ENCODE measurements at places on chromosomes 7 and 10.

GRCh38 chr10:88347597-88348304 is 235.4 kb downstream of the RNLS start:
- no peak for DNase-seq

DNA sequence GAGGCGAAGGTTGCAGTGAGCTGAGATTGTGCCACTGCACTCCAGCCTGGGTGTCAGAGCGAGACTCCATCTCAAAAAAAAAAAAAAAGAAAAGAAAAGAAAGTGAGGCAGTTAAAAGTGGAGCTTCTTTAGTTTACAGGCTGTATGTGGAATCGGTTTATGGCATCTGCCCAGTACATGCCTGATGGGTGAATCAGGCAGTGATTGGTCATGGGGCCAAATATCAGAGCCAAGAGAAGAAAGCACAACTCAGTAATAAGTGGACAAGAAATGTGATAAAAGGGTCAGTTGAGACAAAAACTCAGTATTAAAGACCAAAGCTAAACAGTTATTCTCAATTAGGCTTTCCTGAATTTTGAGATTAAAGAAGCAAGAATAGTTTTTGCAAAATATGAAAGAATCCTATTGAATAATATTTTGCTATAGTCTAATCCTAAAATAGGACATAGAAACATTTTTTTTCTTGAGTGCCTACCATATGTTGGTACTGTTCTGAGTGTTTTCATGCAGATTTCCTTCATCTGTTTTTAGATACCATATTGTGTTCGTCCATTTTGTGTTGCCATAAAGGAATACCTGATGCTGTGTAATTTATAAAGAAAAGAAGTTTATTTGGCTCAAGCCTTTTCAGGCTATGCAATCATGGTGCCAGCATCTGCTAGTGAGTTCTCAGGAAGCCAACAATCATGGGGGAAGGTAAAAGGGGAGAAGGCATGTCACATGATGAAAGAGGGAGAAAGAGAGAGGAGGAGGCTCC is 14.4 kb downstream of the CDC14C start:
- no peak for DNase-seq

DNA sequence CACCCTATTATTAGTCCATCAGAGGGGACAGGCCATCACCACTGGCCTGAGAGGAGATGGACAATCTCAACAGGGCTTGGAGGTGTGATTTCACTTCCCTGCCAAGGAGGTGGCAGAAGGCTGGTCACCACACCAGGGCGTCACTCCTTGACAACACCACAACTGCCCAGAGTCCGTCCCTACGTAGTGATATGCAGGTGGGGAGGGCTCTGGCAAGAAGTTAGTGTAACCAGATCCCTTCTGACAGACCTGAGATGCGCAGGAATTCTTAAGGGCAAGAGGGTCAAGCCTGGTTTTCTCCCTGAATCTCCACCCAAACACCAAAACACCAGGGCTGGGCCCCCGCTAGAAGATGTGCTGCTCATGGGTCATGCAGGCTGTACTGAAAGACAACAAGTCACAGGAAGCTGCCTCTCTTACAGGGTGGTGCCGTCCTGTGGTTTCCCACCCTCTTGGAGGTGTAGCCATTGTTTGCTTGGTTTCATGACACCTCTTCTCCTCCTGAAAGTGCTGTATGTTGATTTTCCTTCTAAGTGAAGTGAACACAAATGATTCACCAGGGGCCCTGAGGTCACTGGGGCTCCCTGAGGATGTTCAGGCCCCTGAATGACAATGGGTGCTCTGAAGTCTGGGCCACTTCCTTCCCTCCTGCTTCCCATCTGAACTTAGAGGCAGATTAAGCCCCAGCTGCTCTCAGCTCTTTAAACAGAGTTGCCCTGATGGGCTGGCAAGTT is 27.1 kb downstream of the ATXN7L1 start:
- DNase-seq = no peak

- DNase-seq = no peak
Observed at GRCh38 chr10:11337516-11337915, 273.9 kb downstream of the USP6NL start.

DNA sequence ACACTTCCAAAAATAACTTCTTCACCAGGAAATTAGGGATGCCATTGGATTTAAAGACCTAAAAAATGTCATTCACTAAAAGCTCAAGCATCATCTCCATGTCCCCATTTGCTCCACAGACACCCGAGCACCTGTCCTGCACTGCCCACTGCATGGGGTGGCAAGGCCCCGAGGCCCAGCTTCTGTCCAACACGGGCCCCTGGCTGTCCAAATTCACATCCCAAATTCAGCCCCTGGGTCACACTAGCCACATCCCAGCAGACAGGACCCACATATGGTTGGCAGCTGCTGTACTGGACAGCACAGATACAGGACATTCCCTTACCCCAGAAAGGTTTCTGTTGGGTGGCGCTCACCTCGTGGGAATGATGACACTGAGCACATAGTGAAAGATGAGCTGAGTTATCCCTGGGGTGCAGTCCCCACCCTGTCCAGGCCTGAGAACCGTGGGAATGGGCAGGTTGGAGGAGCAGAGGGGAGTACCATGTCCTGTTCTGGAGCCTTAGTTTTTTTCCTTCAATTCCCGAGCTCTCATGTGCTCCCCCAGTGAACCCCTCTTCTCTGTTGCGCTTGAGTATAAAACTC is 55.3 kb downstream of the CSGALNACT2 start:
- DNase-seq = no peak

GRCh38 chr7:44445986-44446671 is 44.3 kb downstream of the NUDCD3 start:
- peak; percentile 41 for DNase-seq

GRCh38 chr10:61835069-61835945 is 66.2 kb upstream of the ARID5B start:
- no peak for DNase-seq

DNA sequence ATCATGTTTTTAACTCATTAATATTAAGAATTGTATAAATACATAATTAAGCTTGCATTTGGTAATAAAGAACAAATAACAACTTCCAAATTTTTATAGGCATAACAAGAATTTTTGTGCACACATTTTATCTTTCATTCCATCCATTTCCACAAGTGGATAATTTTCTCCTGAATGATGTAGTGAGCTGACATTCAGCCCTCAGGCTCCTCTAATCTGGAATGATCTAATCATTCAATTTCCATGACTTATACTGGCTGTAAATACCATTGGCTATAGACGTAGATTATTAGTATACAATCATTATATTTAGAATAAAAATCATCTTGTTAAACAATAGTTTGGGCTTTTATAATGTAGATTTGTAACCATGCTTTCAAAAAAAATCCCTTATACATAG is 287.2 kb upstream of the GHITM start:
- no peak for DNase-seq

DNA sequence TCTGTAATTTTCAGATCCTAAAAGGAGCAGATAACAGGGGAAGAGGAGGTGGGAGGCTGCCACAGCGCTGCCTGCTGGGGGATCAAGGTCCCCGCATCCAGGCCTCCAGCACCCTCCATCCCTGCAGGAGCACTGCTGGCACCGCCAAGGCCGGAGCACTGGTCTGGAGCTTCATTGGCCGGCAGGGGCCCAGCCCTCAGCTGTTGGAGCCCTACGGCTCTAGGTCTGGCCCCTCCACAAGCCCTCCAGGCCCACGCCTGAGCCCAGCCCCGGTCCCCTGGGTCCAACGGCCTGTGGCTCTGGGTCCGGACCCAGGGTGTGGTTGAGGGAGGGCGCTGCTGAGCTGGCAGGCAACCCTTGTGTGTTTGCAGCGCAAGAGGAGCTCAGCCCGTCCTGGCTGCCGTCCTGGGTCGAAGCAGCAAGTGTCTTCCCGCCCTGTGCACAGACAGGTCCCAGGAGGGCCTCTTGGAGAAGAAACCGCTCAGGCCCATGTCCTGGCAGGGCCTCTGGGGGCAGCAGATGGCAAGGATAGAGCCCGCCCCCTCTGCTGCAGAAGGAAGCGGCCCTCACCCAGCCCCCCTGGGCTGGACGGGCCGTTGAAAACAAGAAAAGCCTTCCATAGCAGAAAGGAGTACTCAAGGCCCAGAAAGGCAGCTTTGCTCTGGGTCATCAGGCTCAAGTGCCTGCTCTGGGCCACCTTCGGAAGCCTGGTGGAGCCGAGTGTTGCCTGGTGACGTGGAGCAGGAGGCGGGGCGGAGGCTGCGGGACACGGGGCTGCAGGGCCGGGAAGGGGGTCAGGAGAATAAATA is 54.3 kb upstream of the TNRC18 start:
- no peak for DNase-seq

GRCh38 chr10:74306227-74306982 is 155.4 kb downstream of the ADK start:
- no peak for DNase-seq

DNA sequence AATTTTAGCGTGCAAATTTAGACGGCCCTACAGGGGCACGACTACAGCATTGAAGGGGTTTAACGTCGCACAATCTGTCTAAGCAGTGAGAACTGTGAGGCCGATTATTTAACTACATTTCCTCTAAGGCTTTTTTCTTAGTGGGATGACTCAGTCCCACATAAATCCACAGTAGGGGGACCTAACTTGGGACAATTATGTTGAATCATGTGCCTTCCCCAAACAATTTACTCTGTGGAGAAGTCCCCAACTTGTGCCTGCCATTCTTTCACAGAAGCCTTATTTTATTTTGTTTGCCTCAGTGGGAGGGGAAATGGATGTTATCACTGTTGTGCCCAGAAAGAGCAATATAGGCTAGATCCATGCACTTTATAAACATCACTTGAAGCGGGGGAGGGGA is 80.3 kb upstream of the CDCA7L start:
- DNase-seq = no peak

DNA sequence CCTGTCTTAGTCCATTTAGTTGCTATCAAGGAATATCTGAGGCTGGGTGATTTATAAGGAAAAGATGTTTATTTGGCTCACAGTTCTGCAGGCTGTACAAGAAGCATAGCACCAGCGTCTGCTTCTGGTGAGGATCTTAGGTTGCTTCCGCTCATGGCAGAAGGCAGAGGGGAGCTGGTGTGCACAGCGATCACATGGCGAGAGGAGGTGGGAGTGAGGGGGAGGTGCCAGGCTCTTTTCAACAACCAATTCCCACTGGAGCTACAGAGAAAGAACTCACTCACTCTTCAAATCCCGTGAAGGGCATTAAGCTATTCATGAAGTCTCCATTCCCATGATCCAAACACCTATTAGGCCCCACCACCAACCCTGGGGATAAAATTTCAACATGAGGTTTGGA is 371.6 kb downstream of the SH2D4B start:
- no peak for DNase-seq

DNA sequence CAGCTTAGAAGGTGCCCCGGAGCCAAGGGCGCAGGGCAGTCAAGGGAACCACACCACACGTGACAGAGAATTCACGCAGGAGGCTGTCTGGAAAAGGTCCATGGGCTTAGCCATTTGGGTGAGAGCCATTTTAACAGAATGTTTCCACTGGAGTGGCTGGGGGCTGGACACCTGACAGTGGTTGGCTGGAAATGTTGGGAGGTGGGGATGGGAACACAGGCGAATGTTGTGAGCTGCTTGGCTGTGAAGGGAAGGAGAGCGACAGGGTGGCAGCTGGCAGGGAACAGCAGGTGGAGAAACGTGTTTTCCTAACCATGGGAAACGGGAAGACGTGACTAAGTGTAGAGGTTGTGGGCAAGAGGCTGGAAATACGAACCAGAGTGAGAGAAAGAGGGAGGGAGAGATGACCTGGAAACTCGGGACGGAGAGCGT is 100.5 kb upstream of the ZNF32 start:
- no peak for DNase-seq

GRCh38 chr7:83101530-83101929 is 61.2 kb downstream of the PCLO start:
- DNase-seq = no peak

DNA sequence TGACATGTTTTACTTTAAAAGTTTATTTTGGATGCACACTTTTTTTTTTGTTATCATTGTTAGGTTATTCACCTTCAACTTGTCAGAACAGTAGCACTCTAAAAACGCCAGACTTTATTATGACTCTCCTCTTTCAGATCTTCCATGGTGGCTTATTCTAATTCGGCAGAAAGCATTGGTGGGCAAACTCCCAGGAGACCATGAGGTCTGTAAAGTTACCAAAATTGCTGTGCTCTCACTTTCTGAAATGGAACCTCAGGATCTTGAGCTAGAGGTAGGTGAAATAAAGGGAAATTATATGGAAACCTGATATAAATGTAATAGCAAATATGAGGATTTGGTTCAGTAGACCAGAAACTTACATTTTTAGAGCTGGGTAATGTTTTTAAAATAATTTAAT is 55.6 kb downstream of the INPP5F start:
- no peak for DNase-seq

- DNase-seq = no peak
Observed at GRCh38 chr7:120993553-120994191, 5.2 kb downstream of the CPED1 start.

DNA sequence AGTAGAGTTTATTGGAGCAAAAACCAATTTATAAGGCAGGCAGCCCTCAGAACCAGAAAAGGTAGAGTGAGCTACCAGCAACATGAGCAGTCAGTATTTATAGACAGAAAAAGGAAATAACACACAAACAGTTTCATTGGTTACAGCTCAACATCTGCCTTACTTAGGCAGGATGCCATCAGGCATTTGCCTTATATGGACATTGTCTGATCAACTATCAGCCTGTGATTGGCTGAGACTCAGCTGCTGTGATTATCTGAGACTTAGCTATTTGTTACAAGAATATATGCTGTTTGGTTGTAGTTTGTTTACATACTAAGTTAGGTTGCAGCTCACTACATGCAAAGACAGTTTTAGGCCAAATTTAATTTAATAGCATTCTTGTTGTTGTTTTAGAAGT is 60.4 kb upstream of the CDK1 start:
- DNase-seq = no peak

DNA sequence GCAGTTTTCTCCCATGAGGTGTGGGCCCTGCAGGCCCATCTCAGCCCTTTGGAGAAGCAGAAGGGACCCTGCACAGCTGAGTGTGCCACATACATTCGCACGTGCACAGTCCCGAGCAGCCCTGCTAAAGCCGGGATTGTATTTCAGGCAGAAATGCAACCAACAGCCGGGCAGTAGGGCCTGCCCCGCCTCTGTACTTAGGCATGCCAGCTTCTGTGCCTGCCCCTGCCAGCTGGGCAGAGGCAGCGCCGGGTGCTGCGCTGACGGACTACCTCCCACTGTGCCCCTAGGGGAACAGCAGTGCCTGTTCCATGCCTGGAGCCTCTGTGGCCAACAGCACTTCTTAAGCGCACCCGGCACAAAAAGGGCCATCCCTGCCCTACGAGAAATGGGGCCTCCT is 170.3 kb downstream of the NEURL1 start:
- peak; percentile 82 for DNase-seq

- no peak for DNase-seq
Observed at GRCh38 chr7:30093420-30093952, 41.3 kb upstream of the MTURN start.

DNA sequence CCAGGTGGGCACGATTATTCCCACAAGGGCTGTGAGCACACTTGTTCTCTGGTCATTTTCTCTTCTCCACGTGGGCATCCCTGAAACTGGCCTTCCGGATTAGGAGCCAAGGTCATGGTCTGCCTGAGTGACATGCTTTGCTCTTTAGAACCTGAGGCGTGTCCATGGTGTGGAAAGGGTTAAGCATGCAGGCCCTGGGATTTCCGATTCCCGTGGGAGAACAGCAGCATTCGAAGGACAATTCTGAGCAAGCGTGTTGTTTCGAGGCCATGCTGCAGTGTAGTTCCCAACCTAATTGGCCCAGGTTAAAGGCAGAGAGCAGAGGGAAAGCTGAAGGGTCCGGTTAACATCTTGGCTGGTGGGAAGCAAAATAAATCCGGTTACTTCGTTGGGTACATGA is 245.9 kb downstream of the SKAP2 start:
- DNase-seq = no peak

Data from hypothalamus (tissue), 51 donors.